NCI-H1436 (cell line): ENCODE measurements at places on chromosomes 2 and 18.

GRCh38 chr2:218036371-218036770 lies 32.7 kb upstream of the RUFY4 start:
- no peak for DNase-seq

- no peak for DNase-seq
Measured at GRCh38 chr18:48024881-48025660, 94.6 kb upstream of the SMAD2 start.

DNA sequence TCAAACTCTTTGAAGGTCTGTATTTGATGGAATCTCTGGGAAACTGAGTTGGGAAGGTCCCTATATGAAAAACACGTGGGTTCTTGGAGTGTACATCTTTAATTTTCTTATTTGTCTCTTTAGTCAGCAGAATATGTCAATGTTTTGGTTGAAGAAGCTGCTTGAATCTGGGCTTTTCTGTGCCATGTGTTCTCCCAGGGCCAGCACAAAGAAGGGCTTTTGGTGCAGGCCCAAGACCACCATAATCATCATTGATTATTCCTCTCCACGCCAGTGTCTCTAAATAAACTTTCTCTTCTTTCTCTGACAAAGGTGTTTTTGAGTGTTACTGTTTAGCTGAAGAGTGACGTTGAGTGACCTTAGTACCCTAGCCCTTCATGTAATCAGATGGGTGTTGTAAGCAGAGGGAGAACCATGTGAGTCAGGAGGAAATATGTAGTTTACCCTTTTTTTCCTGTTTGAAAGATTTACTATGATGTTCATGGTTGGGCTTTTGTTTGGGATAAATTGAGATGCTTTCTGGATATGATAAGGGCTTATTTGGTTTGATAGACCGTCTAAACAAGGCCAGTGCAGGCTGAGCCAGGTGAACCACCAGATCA lies 11.6 kb upstream of the TNP1 start:
- no peak for DNase-seq

DNA sequence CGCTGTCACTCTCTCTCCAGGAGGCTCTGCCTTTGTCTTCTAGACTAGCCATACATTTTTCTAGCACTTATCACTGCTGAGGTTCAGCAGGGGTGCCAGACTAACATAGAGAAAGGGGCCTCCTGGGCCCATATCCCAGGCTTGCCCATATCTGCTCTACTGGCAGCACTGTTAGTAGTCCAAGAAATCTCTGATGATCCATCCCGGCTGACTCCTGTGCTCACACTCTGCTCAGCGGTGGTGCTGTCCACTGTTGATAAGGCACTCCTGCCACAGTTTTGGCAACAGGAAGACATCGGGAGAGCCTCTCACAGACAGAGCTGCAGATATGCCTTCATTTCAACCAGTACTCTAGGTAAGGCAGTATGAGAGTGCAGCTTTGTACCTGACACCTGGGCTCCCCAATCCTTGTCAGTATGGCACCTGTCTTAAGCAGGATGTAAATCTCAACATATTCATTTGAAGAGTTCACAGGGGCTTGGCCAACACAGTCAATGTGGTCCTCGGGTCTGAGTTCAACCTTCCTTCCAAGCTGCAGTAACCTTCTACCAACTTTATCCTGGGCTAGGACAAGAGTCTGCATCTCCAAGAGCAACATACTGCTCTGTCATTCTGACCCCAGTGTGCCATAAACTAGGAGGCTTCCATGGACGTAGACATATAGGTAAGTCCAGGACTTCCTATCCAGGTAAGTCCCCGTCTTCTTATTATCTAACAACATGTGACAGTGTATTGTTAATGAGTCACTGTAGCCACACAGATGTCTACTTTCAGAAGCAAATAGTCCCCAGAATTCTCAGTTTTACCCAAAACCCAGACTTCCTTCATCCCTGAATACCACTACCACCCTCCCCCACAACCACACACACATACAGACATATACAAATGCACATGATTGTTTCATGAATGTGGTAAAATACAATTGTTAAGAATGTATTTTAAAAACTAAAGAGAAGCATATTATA lies 16.2 kb downstream of the KLF7 start:
- no peak for DNase-seq
